ENCODE measurements at places on chromosomes 5 and 9.
A peak's percentile ranks its signal among the peaks of the same experiment; 100 is the strongest.

GRCh38 chr5:60497706-60498500 is 202.1 kb downstream of the DEPDC1B start:
- DNase-seq = no peak

DNA sequence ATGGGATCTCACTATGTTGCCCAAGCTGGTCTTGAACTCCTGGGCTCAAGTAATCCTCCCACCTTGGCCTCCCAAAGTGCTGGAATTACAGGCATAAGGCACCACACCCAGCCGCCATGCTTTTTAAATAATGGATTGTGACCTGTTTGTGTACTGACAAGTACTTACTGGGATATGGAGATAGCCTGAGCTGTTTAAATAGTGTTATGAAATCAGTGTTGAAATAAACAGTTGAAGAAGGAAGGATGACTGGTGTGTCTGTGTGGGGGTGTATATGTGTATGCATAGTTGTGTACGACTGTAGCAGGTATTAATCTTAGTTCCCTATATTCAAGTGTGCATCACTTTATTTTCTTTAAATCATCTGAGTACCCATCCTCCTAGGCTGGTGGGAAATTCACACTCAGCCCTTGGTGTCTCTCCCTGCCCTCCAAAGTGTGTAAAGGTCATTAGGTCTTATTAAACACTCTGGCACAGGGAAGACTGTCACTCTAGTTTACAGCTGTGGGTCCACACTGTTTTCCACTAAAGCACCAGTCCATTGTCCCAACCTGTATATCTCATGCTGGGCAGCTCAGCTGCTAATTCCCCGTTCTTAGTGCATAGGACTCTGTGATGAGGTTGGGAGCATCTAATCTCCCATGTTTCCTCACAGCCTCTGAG is 91.0 kb downstream of the SNX18 start:
- no peak for DNase-seq

DNA sequence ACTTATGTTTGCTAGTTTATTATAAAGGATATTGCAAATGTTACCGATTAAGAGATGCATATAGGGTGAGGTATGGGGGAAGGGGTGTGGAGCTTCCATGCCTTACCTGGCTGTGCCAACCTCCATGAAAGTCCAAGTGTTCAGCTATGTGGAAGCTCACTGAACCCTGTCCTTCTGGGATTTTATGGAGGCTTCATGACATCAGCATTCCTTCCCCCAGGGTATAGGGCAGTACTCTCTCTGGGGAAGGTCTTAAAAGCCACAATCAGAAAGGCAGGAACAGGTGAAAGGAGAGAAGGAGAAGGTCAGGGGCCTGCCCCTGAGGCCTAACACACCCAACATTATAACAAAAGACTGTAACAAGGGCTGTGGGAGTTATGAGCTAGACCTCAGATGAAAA is 592.6 kb downstream of the PDE4D start:
- no peak for DNase-seq

- DNase-seq = peak; percentile 60
Observed at GRCh38 chr9:127980060-127980705, 606 bp downstream of the EEIG1 start.

GRCh38 chr5:56279291-56279690 is 46.2 kb upstream of the ANKRD55 start:
- DNase-seq = no peak

- DNase-seq = no peak
Observed at GRCh38 chr9:13480693-13481092, 201.2 kb upstream of the MPDZ start.

- no peak for DNase-seq
Observed at GRCh38 chr9:22238809-22239684, 207.6 kb upstream of the DMRTA1 start.

- no peak for DNase-seq
Observed at GRCh38 chr5:79263290-79263689, 27.4 kb downstream of the JMY start.
